Lower lobe of right lung (tissue), 2 donors: ENCODE measurements at places on chromosomes 16 and 17. TPM values are rescaled to one million over a fixed set of nuclear protein-coding genes. Genes with fewer than 3 reads are reported as not detected.

- no peak for DNase-seq
These were observed 5.8 kb upstream of the ZNF23 start for GRCh38 chr16:71467810-71468209.

DNA sequence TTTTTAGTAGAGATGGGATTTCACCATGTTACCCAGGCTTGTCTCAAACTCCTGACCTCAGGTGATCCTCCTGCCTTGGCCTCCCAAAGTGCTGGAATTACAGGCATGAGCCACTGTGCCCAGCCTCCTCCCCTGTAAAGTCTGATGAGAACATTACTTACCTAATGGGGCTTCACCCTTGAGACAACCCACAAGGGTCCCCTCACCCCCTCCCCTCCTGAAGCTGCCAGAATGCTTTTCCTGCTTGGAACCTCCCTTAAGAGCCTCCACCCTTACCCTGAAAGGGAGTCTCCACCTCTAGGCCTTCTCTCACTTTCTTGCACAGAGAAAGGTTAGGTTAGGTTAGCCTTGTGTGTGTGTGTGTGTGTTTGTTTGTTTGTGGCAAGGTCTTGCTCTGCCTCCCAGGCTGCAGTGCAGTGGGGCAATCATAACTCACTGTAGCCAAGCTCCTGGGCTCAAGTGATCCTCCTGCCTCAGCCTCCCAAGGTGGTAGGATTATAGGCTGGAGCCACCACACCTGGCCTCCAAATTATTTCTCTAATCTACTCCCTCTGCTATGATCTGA is 8.9 kb downstream of the SLC5A11 start:
- DNase-seq, result no peak

DNA sequence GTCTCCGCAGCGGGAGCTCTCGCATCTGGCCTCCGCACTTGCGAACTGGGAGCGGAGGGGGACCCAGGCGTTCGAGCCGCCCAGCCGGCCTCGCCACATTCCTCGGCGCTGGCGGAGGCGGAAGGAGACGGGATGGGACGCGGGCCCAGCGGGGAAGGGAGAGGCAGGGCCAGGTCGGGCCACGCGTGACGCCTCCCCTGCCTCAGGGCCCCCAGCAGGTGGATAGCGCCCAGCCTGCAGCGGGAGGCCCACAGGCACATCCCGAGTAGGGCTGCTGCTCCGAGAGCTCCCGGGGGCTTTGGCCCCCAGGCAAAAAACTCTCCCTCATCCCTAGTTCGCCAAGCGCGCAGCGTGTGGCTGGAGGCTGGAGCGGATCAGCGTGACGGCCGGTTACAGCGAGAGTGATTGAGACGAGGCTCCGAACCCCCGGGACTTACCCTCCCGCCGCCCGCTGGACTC is 800 bp downstream of the PLEKHH3 start:
- DNase-seq, result peak; percentile 82

DNA sequence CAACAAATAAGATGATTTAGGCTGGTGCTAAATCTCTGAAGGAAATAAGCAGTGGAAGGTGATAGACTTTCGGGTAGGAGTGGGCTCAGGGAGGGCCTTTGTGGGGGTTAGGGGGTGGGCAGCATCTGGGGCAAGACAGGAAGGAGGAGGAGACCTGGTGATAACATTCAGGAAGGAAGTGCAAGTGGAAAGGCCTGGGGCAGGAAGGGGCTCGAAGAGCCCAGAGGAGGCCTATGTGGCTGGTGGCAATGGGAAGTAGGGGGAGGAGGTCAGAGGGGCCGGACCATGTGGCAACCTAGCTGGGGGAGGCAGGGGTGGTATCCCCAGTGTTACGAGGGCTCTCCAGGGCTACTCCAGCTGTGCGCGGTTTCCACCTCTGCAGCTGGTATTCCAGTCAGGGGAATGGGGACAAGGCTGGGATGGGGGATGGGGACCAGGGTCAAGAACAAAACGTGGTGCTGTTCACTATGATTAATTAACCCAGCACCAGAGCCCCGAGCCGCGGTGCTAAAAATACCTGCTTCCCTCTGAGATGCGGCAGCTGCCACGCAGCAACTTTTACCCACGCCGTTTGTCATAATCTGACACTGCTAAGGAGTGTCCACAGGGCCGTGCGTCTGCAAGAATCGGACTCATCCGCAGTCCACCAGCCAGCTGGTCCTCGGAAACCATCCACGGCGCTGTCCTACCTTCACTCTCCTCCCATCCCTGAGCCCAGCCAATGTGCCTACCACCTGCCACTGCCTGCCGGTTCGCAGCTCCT is 5.2 kb upstream of the CCDC182 start:
- no peak for DNase-seq

DNA sequence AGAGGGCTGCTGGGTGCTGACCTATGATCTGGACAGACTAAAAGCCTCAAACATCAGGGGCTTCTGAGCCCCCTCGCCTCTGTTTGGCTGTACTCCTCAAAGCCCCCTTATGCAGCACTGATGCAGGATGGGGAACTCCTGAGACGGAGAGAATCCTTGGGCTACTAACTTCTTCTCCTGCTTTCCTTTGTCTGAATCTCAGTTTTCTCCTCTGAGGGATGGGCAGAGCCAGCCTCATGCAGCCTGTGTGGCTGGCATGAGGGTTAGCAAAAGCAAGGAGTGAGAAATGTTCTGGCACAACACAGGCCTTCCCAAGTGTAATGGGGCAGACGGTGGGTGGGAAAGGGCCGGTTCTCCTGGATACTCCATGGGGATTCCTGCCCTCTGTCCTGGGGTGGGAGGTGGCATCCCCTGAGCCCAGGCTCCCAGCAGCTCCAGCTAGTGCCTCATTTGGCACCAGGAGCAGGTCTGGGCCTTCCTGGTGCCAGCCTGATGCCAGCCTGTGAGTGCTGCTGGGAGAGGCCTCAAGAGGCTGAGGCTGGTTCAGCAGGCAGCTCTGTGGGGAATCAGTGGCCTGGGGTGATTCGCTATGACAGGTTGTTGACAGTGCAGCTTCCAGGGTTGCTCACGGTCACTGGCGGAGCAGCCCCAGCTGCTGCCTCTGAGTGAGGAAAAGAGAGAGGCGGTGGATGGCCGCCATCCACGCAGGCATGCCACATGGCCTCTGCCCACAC is 4.0 kb upstream of the BRD7 start:
- DNase-seq, result no peak

GRCh38 chr17:55842405-55843158 is 91.7 kb downstream of the PCTP start:
- no peak for DNase-seq

- no peak for DNase-seq
These were observed 23.4 kb upstream of the TNRC6C start for GRCh38 chr17:77935121-77935571.

- DNase-seq, result peak; percentile 72
These were observed 6.1 kb downstream of the CAMKK1 start for GRCh38 chr17:3886776-3887175.

GRCh38 chr16:1435921-1436697 is 5.2 kb downstream of the PERCC1 start:
- no peak for DNase-seq

- DNase-seq, result no peak
These were observed 14.1 kb downstream of the KRT39 start for GRCh38 chr17:40952661-40953060.

DNA sequence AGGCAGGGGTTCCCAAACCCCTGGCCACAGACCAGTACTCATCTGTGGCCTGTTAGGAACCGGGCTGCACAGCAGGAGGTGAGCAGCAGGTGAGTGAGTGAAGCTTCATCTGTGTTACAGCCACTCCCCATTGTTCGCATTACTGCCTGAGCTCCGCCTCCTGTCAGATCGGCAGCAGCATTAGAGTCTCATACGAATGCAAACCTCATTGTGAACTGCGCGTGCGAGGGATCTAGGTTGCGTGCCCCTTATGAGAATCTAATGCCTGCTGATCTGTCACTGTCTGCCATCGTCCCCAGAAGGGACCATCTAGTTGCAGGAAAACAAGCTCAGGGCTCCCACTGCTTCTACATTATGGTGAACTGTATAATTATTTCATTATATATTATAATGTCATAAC is 25.1 kb upstream of the RMI2 start:
- DNase-seq, result no peak

GRCh38 chr17:79365351-79365750 is 245.5 kb downstream of the RBFOX3 start:
- no peak for DNase-seq

EPX gene
- total RNA-seq, result not detected

METRN gene
- total RNA-seq, result 35.9 TPM

TP53TG3D gene
- 0.77 TPM for total RNA-seq

HSD11B2 gene
- total RNA-seq, result 2.9 TPM

OTOP2 gene
- total RNA-seq, result not detected

PNMT gene
- total RNA-seq, result 3.9 TPM

EPOP gene
- total RNA-seq, result 1.0 TPM
